IPS-NIHi11 (cell line): ENCODE measurements at places on chromosomes 5 and 9.

GRCh38 chr9:19527663-19528062 is 118.9 kb downstream of the ACER2 start:
- DNase-seq: no peak

DNA sequence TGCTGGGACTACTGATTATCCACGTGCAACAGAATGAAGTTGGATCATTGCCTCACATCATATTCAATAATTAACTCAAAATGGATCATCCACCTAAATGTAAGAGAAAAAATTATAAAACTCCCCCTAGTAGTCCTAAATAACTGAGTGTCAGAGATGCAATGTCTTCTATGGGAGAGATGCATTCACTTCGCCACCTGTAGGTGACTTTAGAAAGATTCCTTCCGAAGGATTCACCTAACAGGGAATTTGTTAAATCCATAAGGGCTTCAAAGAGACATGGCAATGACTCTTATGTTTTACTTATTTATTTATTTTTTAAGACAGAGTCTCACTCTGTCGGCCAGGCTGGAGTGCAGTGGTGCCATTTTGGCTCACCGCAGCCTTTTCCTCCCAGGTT is 526.0 kb downstream of the MTRR start:
- DNase-seq: no peak

- DNase-seq: no peak
Measured at GRCh38 chr9:71122421-71122820, 1.0 kb upstream of the TRPM3 start.

- no peak for DNase-seq
Measured at GRCh38 chr5:7565559-7565958, 169.6 kb downstream of the ADCY2 start.

GRCh38 chr5:173094012-173094661 is 38.0 kb downstream of the CREBRF start:
- DNase-seq: no peak

GRCh38 chr9:120914396-120914795 is 12.2 kb downstream of the TRAF1 start:
- no peak for DNase-seq
